ELF-1 (cell line): ENCODE measurements at places on chromosomes 3 and 15.

- no peak for DNase-seq
Observed at GRCh38 chr3:80580146-80580545, 812.3 kb upstream of the ROBO1 start.

DNA sequence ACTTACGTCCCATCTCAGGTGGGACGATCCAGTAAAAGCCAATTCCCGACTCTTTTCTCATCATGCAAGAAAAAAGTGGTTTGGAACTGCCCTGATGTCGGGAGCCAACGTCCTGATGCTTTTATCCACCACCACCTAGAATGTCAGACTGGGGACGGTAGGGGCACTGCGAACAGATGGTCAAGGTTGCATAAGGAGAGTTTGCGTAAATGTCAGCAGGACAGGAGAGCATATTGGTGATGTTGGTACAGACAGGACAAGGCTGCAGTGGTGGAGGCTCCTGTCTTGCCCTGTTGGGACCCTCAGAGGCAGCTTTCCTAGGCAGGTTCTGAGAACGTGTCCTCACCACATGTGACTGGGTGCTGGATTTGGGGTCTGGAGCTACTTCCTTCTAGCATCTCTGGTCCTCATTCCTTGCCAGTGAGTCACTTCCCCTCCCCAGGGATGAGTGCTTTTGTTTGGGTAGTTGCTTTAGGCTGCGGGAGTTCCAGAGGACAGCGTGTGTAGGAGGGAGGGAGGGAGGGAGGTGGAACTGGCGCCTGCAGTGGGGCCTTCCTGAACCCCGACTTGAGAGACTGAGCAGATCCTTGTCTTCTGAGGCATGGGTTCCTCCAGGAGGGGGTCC, 21.0 kb downstream of the THSD4 start:
- DNase-seq: peak; percentile 66

- DNase-seq: peak; percentile 75
Observed at GRCh38 chr3:184629555-184630160, 68.1 kb downstream of the EPHB3 start.

- no peak for DNase-seq
Observed at GRCh38 chr3:105764378-105765307, 104.2 kb downstream of the CBLB start.

- DNase-seq: no peak
Observed at GRCh38 chr3:43693594-43693993, 2.9 kb downstream of the ABHD5 start.

- DNase-seq: peak; percentile 61
Observed at GRCh38 chr3:194130807-194131589, 5.0 kb upstream of the HES1 start.

- no peak for DNase-seq
Observed at GRCh38 chr15:87682527-87682926, 574.0 kb downstream of the NTRK3 start.

- no peak for DNase-seq
Observed at GRCh38 chr15:63605816-63606215, 8.6 kb downstream of the FBXL22 start.

- DNase-seq: no peak
Observed at GRCh38 chr3:15153103-15153502, 52.9 kb upstream of the CAPN7 start.

- no peak for DNase-seq
Observed at GRCh38 chr3:18786650-18787323, 361.5 kb upstream of the KCNH8 start.

DNA sequence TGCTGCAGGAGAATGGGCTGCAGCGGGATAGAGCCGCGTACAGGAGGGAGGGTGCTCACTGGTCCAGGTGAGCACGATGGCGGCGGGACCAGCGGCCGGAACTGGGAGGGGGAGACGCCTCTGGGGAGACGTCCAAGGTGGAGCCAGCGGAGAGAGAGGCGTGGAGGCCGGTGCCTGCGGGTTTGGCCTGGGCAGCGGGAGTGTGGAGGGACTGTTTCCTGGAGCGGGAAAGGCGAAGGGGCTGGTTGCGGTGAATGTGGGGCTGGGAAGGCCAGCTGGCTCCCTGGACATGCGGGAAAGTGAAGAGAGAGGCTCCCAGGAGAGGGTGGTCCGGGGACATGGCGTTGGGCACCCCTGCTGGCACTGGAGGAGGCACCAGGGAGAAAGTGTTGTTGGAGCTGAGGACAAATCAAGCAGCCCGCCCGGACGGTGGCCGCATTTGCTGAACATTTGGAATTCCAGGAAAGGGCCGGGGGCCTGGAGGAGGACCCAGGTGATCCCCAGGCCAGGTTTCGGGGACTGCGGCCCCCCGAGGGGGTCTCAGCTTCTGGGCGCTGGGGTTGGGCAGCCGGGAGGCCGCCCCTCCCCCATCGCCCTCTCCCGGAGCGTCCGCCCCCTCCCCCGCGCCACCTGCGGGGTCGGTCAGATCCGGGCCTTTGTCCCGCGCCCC, 34.3 kb downstream of the DNAJB8 start:
- peak; percentile 74 for DNase-seq

GRCh38 chr3:11014253-11014652, 21.7 kb downstream of the SLC6A1 start:
- DNase-seq: no peak

DNA sequence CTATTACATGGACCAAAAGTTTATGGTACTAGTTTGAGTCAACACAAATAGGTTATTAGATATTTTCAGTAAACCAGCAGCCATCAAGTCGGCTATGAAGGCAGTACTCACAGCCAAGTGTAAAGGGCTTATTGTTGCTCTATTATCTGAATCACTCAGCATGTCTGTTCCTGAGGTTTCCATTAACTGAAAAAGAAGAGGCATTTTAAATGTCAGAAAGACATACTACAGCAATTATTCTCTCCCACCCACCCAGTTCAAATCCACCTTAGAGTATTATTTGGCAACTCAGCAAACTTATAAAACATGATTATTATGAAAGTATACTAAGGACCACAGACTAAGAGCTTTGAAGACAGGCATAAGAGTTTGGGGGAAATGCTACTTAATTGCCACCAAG, 93.1 kb downstream of the BTD start:
- DNase-seq: no peak

DNA sequence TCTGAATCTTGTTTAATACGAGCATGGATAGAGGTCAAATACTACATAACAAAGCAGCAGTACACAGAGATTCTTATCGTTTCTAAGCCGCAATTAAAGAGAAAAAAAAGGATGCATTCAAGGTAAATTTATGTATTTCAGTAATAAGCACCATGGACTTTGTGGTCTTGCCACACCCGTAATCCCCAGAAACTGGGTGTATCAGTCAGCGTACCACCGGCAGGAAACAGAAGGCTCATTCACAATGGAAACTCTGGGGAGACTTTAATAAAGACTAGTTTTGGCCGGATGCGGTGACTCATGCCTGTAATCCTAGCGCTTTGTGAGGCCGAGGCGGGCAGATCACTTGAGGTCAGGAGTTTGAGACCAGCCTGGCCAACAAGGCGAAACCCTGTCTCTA, 81.9 kb upstream of the ZNF280D start:
- no peak for DNase-seq

- DNase-seq: no peak
Observed at GRCh38 chr3:61032991-61033390, 218.3 kb downstream of the FHIT start.

GRCh38 chr15:74642734-74643664, 27.4 kb downstream of the CLK3 start:
- peak; percentile 63 for DNase-seq

DNA sequence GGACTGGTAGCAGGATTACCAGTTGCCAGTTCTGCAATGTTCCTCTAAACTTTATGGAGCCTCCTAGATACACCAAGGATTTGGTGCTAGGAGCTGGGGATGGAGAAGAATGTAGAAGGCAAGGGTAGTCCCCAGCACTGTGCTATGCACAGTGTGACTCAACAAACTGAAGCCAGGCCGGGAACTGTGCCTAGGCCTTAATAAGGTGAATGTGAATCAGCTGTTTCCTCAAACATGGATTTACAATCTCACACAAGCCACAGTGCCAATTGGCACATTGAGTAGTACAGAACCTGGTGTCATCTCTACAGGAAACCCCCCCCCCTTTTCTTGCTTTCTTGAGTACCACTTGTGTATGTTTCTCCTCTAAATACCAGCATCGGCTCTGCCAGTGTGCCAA, 32.5 kb downstream of the MRPS25 start:
- DNase-seq: no peak

DNA sequence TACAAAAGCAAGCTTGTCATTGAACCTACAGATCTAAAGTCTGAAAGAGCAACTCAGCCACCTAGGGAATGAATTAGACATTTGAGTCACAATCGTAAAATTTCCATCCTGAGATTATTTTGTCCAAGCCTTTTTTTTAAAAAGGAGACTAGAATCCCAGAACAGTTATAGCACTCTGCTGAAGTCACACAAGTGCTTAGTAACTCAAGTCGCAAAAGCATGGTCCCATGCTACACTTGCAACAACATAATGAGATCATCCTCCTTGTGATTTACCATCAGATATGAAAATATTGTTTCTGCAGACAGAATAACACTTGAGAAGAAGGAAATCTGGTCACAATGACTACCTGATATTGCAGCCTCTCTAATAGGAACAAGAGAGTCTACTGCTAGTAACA, 106.7 kb downstream of the ZIC4 start:
- no peak for DNase-seq

- no peak for DNase-seq
Observed at GRCh38 chr3:37601832-37602231, 259.8 kb upstream of the CTDSPL start.

GRCh38 chr3:167780214-167780883, 44.8 kb downstream of the SERPINI1 start:
- no peak for DNase-seq

- no peak for DNase-seq
Observed at GRCh38 chr3:51954105-51954504, 1.1 kb upstream of the GPR62 start.

DNA sequence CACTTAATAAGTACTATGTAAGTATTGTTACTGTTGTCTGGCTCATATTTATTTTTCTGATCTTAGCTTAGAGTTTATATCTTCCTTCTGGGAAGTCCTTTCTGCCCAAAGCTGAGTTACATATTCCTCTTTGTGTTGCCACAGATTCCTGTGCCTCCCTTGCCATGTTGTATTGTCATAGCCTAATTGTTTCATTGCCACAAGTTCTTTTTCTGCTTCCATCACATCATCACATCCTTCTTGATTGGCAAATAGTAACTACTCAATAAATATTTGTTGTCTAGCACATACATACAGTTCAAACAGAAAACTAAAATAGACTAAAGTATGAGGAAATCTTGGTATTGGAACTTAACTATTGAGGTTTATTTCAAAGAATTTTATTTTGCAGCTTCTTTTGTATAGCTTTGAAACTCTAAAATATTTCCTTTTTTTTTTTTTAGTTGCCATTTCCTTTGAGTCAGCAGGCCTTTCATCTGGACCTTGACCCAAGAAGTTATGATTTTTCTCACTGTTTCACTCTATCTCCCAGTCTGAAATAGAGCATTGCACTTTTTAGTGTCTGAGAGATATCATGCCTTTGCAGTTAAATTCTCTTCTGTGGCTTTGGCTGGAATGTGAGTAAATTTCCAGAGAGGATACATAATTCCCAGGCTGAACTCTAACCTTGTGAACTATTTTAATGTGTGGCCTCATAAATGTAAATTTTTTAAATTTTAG, 98.2 kb downstream of the ZNF609 start:
- DNase-seq: no peak

DNA sequence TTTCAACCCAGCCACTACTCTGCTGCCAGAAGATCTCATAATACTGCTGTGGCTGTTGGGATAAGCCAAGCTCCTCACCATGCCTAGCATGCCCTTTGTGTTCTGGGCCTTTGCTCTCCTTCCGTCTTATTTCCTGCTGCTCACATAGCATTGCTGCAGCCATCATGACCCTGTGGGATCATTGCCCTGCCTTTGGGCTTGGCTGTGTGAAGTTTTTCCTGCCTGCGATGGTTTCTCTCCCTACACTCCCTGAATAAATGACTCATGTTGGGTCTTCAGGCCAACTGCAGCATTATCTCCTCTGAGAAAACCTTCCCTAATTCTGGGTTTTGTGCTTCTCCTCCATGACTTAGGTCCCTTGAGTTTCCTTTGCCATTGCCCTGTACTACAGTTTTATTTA, 20.8 kb upstream of the TRA2B start:
- DNase-seq: no peak

GRCh38 chr3:123533554-123534159, 51.2 kb downstream of the HACD2 start:
- no peak for DNase-seq

- DNase-seq: peak; percentile 55
Observed at GRCh38 chr3:14410503-14411165, 8.2 kb downstream of the SLC6A6 start.

GRCh38 chr3:122800706-122801237, 5.9 kb downstream of the SLC49A4 start:
- DNase-seq: no peak

DNA sequence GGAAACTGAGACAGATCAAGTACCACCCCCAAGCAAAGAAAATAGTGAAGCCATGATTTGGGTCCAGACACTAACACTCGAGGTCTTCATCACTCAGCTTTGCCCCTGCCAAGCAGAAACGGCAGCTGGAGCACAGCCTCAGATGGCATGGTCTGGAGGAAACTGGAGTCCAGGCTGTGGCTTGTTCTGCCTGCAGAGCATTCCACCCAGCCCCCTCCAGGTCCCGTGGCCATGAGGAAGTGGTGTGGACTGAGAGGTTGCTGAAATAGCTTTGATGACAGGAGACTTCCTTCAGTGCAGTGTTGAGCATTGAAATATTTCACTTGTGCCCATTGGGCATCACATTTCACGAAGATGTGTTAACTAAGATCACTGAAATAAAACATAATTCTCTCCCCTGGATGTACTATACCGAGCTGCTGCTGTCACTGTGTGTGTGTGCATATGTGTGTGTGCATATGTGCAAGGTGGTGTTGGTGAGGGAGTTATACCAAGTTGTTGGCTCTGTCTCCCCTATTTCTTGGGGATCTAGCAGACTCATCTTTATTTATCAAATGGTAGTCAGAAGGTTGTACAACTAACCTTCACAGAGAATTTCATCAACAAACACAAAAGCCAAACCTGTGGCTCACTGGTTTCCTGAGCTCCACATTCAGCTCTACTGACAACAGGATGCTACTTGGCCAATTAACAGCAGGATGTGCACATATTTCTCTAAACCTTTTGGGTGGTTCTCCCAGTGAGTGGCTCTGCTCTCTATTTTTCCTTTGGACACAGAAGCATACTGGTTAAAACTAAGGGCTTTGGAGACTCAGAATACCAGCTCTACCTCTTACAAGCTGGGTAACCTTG, 660.1 kb upstream of the CFAP20DC start:
- no peak for DNase-seq

DNA sequence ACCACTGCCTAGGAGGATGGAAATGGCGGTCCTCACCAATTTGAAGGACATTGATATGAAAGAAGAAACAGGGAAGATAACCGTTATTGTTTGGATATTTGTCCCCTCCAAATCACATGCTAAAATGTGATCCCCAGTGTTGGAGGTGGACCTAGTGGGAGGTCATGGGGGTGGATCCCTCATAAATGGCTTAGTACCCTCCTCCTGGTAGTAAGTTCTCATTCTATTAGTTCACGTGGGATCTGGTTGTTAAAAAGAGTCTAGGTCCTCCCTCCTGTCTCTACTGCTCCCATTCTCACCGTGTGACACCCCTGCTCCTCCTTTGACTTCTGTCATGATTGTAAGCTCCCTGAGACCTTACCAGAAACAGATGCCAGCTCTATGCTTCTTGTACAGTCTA, 30.5 kb downstream of the TLNRD1 start:
- no peak for DNase-seq

GRCh38 chr3:101784855-101785613, 6.0 kb downstream of the NXPE3 start:
- DNase-seq: no peak
